ENCODE measurements at places on chromosomes 11 and 22. TPM values are rescaled to one million over a fixed set of nuclear protein-coding genes. Genes with fewer than 3 reads are reported as not detected.

Gene PYGM
- total RNA-seq = not detected

Gene ANKRD42
- 4.1 TPM for total RNA-seq

Gene KRTAP5-7
- total RNA-seq = not detected

Gene GTSE1
- total RNA-seq = 3.3 TPM

Gene MS4A3
- total RNA-seq = not detected
